ENCODE measurements at places on chromosomes 7 and 10. TPM values are rescaled to one million over a fixed set of nuclear protein-coding genes. Genes with fewer than 3 reads are reported as not detected.

Gene STK32C
- total RNA-seq: 2.3 TPM

- no peak for DNase-seq
Measured at GRCh38 chr7:138886501-138886917, 88.5 kb upstream of the ATP6V0A4 start.

Gene HMX3
- not detected for total RNA-seq

Gene PNLIP
- total RNA-seq: not detected

DNA sequence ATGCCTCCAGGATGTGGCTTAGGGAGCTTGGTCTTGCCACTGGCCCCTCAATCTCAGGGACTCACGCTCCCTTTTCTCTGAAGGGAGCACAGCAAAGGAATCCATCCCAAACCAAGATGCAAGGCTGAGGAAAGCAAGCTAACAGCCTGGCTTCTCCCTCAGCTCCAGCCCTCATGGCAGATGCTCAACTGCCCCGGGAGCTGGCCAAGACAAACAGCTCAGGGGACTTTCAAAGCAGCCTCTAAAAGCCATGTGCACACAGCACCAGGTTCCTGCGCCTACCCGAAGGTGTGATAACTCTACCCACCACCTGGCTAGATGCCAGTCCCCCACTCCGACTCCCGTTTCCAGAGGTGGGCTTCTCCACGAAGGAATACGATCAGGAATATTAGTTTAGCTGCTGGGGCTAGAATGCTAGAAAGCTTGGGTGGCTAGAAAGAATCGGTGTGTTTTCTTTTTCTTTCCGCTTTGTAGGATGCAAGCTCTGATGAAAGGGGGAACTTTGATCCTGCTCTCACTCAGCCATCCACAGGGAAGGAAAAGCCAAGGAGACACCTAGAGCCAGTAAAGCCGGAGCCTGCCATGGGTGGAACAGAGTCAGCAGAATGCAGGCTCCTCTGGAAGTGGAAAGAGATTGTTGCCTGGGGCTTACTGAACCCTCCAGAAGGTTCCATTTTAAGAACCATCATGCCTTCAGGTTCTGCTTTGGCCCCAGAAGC is 89.0 kb upstream of the FGFR2 start:
- no peak for DNase-seq

DNA sequence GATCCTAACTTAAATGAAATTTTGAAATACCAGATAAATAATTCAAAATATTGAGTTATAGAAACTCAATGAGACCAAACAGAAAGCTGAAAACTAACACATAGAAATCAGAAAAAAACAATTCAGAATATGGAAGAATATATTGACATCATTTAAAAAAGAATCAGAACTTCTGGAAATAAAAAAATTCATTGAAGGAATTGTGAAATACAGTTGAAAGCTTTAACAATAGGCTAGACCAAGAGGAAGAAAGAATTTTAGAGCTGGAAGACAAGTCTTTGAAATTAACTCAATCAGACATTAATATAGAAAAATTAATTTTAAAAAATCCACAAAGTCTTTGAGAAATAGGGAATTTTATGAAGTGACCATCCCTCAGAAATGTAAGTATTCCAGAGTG is 36.8 kb upstream of the AKR1C1 start:
- DNase-seq: no peak

Gene UPK3B
- 34.3 TPM for total RNA-seq

DNA sequence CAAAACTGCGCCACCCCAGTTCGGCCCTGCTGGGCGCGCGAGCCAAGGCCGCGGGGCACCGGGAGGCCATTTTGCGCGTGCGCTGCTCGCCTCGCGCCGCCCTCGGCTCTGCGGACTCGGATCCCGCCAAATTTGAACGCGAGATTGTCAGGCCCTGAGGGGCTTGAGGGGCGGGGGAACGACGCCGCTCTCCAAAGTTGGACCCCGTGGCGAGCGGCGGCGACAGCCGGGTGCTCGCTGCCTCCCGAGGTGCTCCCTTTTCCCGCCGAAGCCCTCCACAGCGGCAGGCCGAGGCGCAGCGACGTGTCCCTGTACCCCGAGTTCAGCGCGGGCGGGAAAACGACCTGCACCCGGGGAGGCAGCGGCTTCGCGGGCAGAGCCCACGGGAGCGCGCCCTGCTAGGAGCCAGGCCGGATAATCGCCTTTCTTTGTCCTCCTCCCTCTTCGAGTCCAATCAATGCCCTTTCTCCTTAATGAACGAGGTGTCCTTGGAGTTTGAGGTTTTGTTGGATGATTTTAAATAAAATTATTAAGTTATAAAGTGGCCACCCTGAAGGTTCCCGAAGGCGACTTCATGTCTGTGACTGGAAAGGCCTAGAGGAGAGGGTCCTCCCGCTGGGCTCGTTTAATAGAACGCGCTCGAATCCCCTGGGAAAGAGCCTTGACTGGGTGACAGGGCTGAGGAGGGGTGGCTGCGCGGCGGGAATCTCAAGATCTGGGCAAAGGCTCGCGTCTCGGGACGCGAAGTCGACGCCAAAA is 10.7 kb upstream of the SPAG6 start:
- DNase-seq: no peak

Gene EGR2
- total RNA-seq: 0.44 TPM

DNA sequence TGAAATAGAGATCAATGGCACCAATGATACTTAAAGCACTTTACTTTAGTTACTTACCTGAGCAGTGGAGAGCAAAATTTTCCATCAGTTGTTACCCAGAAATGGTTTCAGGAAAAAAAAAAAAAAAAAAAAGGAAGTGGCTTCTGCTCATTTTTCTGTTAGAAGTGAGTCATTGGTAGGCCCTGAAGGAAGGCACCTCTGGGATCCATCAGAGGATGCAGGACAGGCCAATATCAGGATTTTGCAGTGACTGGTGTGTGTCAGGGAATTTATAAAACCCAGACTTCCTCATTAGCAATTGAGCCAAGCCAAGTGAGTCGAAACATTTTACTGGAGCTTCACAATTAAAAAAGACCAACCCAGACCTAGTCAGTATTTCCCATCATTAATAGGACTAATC is 2.3 kb upstream of the SMIM30 start:
- no peak for DNase-seq

DNA sequence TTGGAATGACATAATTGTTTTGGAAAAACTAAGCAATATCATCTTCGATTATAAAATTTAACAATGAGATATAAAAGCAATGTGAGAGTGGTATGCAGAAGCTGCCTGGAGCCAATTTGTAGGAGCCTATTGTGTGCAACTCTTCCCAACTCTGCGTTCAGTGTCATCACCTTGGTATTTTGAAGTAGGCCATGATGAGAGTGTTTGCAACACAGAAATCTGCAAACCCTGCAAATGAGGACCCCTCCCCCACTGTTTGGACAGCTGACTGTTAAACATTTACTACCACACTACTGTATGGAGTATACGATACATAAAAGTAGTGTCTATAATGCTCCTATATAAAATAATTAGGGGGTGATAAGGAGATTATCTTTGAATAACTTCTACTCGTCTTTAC is 531.3 kb downstream of the ATRNL1 start:
- DNase-seq: no peak

GRCh38 chr10:25934621-25935139 is 651 bp downstream of the MYO3A start:
- no peak for DNase-seq

Gene RPP30
- 22.3 TPM for total RNA-seq

Gene KLLN
- total RNA-seq: 0.91 TPM

DNA sequence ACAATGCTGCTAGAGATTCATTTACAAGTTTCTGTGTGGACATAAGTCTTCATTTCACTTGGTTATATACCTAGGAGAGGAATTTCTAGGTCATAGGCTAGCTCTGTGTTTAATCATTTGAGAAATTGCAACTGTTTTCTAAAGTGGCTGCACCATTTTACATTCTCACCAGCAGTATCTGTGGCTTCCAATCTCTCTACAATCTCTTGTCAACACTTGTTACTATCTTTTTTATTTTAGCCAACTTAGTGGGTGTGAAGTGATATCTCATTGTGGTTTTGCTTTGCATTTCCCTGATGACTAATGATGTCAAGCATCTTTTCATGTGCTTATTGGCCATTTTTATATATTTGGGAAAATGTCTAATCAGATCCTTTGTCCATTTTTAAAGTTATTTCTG is 53.0 kb upstream of the DRGX start:
- no peak for DNase-seq

DNA sequence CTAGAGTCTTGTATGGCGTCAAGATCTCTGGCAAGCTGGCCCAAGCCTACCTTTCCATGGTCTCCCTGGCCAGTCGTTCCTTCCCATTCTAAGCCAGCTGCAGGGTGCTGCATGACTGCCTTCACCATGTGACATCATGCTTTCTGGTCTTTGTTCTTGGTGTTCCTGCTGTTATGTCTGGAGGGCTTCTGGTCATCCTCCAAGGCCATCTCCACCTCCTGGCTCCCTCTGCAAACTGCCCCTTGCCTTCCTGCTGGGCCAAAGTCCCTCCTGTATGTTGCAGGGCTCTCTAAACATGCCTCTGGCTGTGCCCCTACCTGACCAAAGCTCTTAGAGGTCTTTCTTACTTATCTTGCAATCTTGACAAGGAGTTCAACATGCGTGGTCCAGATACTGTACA is 44.4 kb upstream of the SHH start:
- no peak for DNase-seq

- no peak for DNase-seq
Measured at GRCh38 chr7:2807845-2808772, 36.0 kb downstream of the GNA12 start.

GRCh38 chr10:126080879-126081411 is 184.6 kb downstream of the FANK1 start:
- DNase-seq: no peak

- no peak for DNase-seq
Measured at GRCh38 chr10:31315453-31315852, 3.6 kb upstream of the ZEB1 start.

Gene GNAT3
- not detected for total RNA-seq

DNA sequence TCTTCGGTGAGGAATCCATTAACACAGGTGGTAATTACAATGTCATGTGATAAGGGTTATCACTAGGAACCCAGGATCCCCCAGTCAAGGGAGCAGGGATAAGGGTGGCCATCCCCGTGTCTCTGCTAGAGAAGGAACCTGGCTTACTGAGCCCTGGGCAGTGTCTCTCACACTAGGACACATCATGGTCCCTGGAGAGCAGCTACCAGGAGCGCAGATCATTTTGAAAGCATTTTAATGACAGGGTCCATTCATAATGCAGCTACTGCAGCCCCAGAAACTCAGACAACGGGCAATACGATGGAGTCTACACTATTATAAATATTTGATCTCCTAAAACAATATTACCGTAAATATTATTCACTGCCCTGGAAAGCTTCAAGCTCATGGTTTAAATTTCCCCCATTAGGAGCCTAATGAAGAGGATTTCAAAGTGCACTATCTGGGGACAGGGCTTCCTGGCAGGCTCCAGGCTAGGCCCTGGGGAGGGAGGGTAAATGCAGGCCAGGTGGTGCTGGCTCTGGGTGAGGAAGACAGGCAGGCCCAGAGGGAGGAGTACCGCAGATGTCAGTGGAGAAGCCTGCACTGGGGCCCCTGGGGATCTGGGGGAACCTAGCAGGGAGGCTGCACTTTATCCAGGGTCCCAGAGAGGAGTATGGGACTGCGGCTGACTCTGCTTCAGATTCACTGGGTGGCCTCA is 52.6 kb upstream of the LOXL4 start:
- no peak for DNase-seq

Gene HMX2
- total RNA-seq: not detected

DNA sequence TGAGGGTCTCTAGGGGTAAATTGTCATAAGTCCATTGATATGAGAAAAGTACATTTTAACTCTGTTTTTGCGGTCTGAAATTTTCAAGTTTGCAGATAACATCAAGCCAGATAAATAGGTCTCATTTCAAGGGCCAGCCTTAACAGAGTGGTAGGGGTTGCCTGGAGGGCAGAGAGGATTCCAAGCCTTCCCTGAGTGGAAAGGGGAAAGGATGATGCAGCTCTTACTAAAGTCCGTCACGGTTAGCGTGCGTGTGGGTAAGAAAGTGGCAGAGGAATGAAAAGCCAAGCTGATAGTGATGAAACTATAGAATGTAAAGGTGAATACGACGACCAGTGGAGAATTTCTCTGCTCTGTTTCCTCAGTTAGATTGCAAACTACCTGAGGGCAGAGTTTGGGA is 71.6 kb downstream of the ADRA2A start:
- DNase-seq: no peak

Gene DDC
- total RNA-seq: 0.35 TPM

DNA sequence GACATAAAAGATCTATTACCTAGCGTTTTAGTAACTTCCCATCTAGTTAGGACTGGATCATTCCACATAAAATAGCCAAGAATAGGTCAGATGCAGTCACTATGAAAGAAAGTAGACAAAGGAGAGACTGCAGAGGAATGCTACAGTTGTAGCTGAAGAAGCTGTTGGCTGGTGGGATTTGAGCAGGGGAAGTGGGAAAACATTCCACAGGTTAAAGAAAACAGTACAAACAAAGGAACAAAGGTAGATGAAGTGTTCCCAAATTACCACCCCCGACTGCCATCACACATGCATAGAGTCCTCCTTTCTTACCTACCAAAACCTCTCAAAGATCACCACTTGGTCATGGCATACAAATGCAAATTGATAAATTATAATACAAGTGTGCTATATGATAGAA is 41.8 kb downstream of the DLD start:
- DNase-seq: no peak

Gene GRM8
- total RNA-seq: not detected

DNA sequence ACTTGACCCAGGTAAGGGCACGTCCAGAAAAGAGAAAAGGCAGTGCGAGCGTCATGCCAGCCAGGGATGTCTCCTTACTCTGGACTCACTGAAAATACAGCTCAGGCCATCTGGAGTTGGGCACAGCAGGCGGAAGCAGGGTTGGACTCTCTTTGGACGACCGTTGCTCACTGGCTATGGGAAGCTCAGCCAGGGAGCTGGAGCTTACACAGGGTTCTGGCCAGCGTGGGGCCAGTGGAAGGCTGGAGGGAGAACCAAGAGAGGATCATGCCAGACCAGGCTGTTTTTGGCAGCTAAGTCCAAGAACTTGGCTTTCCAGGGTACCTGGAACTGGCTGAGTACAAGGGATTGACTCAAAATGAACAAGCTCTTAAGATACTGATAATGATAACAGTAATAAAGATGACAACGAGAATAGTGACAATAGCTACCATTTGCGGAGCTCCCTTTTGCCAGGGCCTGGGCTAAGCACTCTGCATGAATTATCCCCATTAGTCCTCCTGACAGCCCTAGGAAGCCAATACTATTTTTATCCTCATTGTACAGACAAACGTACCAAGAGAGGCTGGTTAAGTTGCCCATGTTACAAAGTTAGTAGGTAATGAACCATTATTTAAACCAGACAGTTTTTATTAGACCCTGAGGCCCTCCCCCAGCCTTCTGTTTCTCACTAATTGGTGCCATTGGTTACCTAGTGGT is 177.6 kb downstream of the PTPN20 start:
- no peak for DNase-seq

Gene SEC23IP
- total RNA-seq: 17.2 TPM

GRCh38 chr7:133778472-133778871 is 348.7 kb upstream of the LRGUK start:
- no peak for DNase-seq

Gene PDE6C
- total RNA-seq: not detected

Gene ETV1
- total RNA-seq: 10.0 TPM

- no peak for DNase-seq
Measured at GRCh38 chr7:31002256-31002655, 38.5 kb downstream of the GHRHR start.

Data from esophagus squamous epithelium (tissue), 5 donors.